ENCODE measurements at places on chromosomes 13 and 19.

- DNase-seq: no peak
Measured at GRCh38 chr19:53545271-53546065, 7.5 kb downstream of the ZNF331 start.

DNA sequence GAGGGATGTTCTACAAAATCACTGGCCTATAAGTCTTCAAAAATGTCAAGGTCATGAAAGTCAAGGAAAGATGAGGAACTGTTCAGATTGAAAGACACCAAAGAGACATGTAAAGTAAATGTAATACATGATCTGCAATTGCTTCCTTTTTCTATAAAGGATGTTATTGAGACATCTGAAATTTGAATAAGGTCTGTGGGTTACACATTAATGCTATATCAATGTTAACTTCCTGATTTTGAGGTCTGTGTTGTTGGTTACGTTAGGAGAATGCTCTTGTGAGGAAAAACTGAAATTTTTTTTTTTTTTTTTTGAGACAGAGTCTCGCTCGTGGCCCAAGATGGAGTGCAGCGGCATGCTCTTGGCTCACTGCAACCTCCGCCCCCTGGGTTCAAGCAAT, 197.4 kb downstream of the RGCC start:
- DNase-seq: peak; percentile 46

- peak; percentile 73 for DNase-seq
Measured at GRCh38 chr13:99738626-99739025, 232.9 kb downstream of the ZIC5 start.

- DNase-seq: no peak
Measured at GRCh38 chr13:45109102-45109720, 11.1 kb upstream of the GTF2F2 start.

DNA sequence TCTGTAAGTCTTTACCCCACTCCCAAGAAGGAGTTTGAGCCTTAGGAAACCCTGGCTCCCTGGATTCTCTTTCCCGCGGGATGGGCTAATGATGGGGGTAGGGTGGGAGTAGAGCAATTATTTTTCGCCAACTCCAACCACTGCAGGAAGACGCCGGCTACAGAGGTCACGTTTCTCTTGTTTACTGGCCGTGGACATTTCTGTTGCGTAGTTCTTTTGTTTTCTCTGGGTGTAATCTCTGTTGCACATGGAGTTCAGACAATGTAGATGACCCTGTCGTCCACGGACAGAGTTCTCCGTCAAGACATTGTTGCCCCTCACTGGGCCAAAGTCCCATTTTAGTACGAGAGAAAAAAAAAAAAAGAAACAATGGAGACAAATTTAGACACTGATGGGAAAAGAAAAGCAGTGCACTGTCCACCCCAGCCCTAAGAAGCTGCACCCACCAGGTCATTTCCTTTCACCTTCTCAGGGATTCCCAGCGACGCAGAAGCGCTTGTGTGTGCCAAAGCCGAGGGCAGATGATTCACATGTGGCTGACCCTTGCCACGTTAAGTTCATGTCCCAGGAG, 133.9 kb upstream of the ARGLU1 start:
- DNase-seq: no peak

GRCh38 chr13:86976521-86977324, 694.4 kb upstream of the SLITRK5 start:
- DNase-seq: no peak

- peak; percentile 62 for DNase-seq
Measured at GRCh38 chr19:12785431-12786031, 5.8 kb upstream of the JUNB start.

DNA sequence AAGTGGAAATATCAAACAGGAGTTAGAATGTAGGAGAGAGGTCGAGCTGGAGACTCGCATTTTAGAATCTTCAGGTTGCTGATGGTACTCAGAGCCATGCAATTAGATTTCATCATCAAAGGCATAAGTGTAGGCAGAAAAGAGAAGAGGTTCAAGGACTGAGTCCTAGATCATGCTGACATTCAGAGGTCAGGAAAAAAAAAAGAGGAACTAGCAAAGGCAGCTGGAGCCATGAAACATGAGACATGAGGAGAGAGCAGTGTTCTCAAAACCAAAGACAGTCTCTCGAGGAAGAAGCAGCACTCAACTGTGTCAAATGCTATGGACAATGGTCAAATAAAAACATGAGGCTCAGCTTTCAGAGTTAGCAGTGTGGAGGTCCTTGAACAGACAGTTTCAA, 12.4 kb upstream of the TPP2 start:
- DNase-seq: peak; percentile 91

DNA sequence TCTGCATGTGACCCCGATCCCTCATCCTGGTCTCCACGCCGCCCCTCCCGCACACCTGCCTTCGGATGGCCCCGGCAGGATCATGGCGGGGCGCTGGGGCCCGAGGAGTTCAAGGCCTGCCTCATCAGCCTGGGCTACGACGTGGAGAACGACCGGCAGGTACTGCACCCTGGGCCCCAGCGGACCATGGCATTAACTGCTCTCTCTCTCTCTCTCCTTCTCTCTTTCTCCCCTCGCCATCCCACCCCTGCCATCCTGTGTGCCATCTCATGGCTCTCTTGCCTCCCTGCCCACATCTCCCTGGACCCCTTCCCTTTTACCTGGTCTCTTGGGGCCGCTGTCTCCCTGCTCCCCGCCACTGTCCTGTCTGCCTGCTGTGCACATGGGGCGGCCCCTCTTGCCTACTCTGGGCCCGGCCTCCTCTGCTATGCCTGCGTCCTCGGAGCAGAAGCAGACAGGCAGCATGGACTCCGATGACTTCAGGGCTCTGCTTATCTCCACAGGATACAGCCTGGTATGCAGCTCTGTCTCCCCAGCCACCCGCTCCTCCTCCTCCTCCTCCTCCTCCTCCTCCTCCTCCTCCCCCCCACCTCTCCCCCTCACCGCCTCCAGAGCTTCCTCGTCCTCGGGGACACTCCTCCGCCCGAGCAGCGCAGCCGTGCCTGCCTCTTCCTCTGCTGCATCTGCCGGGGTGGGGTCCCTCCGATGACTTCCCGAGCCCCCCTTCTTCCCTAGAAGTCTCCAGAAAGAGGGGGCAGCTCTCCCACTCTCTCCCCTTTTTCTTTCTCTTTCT, 16.2 kb downstream of the CAPN12 start:
- DNase-seq: peak; percentile 38

DNA sequence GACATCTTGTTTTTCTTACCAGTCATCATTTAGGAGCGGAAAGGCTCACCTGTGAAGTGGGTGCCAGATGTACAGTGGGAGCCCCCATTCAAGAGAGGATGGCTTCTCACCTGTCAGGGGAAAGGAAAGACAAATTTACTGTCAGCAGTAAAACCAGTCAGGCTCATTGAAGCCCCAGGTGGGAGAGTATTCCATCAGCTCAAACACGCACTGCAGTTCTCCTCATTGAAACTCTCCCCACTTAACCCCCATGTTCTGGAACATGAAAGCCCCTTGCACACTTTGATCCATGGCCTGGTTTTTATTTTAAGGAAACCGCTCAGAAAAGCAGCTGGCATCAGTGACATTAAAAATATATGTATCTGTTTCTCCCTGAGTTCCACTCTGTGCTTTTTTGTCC, 401.1 kb upstream of the ZNF507 start:
- DNase-seq: no peak

DNA sequence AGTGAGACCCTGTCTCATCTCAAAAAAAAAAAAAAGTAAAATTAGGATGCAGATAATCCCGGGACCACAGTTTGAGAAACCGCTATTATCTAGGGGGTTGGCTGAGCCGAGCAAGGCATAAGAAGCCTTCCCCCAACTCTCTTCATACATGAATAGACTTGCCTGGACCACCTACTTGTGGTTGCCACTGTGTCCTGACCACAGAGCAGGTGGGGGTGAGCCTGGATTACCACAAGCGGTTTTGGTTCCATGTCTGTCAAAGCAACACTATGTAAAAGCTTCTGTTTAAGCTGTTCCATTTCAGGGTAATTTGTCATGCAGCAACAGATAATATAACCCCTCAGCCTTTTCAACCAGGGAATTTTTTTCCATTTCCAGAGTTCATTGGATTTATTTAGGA, 3.3 kb upstream of the NAPA start:
- peak; percentile 94 for DNase-seq

- DNase-seq: peak; percentile 44
Measured at GRCh38 chr13:43303033-43303729, 279.8 kb downstream of the DNAJC15 start.

GRCh38 chr19:4504891-4505569, 13.3 kb downstream of the PLIN4 start:
- DNase-seq: no peak

DNA sequence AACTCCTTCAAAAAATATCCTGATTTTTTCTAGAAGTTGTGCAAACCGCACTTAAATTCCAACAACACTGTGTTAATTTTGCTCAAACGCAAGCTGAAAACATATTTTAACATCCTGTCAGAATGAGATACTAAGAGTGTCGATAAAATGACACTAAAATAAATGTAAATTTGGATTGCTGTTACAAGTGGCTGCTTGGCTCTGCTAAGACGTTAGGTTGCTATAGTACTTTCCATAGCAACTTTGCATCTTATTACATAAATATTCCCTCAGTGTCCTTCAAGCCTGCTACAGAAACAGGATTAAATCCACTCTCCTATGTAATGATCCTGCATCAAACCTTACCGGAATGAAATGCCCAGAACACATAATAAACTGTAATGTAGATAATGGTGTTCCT, 292.1 kb downstream of the DNAJC15 start:
- no peak for DNase-seq

- no peak for DNase-seq
Measured at GRCh38 chr19:49357186-49357585, 5.0 kb downstream of the TEAD2 start.

- no peak for DNase-seq
Measured at GRCh38 chr13:33280923-33281322, 4.6 kb downstream of the STARD13 start.

- DNase-seq: no peak
Measured at GRCh38 chr13:32426990-32427851, 709 bp downstream of the N4BP2L1 start.

DNA sequence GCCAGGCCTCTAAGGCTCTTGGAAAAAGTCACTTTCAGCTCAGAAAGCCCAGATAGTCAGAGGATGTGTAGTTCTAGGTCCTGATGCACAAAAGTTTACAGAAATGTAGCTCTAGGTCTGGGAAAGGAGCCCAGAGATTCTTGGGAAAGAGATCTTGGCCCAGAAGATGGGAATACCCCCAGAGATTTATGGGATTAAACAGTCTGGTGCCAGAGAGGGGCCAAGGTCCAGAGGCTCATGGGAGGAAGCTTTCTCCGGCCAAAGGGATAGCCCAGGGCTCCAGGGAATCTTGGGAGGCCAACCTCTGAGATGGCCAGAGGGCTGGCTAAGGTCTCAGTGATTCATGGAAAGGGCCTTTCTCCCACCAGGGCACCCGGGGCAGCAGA, 15.2 kb downstream of the BCAT2 start:
- no peak for DNase-seq

DNA sequence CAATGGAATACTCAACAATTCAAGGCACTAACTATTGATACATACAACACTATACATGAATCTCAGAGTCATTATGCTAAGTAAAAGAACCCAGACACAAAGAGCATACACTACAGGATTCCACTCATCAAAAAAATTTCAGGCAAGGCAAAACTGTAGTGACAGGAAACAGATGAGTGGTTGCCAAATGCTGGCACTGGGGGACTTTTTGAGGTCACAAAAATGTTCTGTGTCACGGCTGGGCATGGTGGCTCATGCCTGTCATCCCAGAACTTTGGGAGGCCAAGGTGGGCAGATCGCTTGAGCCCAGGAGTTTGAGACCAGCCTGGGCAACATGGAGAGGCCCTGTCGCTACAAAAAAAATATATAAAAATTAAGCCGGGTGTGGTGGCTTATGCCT, 129.4 kb downstream of the KL start:
- no peak for DNase-seq

GRCh38 chr19:10209315-10209714, 14.6 kb upstream of the DNMT1 start:
- DNase-seq: no peak

DNA sequence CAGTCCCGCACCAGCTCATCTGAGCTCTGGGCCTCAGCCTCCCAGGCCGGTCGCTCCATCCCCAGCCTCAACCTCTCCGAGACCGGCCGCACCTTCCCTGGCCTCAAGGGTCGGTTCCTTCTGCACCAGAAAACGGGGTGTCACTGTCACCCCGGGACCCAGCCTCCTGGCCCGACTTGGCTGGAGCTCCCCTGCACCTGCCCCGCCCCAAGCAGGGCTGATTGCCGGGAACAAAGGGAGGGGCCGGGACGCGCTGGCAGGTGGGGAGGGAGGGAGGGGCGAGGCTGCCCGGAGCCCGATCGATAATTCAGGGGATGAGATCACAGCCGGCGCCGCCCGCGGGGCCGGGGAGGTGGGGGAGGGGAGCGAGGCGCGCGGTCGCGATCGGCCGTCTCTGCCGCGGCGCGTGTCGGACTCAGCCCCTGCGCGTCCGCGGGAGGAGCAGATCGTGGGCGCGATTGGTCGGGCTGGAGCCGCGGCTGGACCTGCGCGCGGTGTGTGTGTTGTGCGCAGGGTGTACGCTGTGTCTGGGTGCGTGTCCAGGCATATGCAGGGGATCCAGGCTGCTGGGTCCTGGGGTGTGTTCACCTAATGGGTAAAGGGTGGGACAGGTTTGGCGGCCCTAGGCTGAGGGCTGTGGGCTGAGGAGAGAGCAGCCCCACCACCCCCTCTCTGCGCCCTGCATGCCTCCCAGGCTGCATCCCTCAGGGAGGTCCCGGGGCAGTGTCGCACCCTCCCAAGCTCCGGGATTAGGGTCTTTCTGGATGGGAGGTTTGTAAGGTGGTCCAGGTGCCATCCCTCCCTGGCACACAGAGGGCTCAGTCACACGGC, 1.1 kb upstream of the SHC2 start:
- peak; percentile 28 for DNase-seq

DNA sequence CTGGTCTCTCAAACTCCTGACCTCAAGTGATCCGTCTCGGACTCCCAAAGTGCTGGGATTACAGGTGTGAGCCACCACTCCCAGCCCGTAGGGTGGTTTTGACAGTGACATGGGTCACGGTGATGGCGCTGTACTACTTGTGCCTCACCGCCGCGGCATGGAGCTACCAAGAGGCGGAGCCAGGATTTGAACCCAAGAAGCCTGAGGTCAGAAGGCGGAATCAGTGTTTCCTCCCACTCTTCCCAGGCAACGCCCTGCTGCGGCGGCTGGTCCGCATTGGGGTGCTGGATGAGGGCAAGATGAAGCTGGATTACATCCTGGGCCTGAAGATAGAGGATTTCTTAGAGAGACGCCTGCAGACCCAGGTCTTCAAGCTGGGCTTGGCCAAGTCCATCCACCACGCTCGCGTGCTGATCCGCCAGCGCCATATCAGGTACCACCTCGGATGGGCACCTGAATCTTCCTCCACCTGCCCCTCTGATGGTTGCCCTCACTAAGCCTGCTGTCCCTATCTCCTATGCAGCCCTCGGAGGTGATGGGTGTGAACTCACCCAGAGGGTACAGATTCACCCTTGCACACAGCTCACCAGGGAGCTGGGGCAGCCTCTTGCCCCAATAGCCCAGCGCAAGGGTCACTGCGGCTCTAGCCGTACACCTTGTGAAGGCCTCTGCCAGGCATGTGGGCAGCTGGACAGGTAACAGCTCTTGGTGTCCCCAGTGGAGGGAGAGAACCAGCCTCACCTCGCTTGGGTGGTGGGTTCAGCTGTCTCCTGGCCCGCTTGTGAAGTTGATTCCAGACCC, 5.6 kb downstream of the RPS9 start:
- no peak for DNase-seq

Measured in KBM-7 (cell line).